ENCODE measurements at places on chromosomes 6 and 20.

GRCh38 chr6:16438718-16439591 lies 200.6 kb downstream of the GMPR start:
- DNase-seq, result no peak

DNA sequence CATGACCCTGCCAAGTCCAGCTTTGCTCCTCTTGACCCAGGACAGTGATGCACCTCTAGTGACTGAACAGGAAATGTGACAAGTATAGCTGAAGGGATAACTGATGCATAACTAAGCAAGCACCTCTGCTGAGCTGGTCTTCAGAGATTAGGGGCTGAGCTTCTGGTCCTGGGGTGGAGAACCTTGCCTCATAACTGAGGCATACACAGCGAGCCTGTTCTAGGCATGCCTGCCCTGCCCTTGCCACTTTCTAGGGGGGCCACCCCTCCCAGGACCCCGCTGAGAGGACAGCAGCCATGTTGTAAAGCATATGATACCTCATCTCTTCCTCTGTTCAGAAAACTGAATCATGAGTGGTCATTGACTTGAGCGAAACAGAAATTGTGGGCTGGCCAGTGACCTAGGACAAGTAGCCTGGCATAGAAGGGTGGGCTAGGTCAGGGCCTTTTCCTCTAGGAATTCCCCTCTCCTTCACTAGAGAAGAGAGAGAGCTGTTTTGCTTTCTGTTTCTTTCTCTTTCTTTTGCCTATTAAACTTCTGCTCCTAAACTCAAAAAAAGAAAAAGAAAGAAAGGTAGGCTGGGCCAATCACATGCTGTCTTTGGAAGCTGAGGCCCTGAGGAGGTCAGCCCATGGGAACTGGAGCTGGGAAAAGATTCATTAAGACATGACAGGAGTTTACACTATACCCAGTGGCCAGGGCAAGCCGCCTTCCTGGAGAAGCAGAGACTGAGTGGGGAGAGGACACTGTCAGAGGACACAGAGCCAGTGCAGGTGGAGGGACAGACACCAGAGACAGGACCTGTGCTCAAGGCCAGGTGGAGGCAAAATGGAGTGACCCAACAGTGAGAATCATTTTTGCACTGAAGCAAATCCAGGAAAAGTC lies 23.1 kb downstream of the ALDH5A1 start:
- no peak for DNase-seq

- DNase-seq, result peak; percentile 84
Observed at GRCh38 chr20:17995967-17996819, 27.4 kb downstream of the MGME1 start.

DNA sequence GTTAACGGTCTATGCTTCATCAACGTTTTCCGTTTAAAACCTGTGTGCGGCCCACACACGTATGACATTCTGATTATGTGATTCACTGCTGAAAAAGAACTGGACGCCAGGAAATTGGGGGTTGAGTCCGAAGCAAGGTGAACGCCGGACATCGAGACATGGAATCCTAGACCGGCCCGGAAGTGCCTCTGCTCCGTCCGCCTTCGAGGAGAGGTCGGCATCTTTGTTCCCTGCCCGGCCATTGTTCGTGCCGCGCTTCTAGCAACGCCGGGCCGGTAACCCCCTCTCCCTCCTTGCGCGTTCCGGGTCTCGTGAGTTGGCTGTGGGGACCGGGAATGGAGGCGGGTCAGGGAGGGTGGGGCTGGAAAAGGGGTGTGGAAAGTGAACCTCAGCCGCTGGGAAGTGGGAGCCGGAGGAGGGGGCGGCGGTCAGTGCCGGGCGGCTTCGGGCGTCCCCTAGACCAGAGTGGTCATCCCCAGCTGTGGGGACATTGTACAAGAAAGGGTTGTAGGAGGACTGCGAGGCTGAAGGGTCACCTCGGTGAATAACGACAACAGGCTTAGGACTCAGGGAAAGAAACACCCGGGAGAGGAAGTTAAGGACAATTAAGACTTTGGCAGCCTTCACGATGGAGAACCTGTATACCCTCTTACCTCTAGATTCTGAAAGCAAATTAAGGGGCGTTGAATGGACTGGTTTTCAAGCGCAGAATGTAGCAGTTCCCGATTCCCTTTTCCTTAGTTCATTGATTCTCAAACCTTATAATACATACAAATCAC lies at the start of gene ZSCAN9:
TSS of gene ZSCAN9 (plus strand) at position 220 of the 779 bp plus-strand sequence. CDS start 1,810 bp downstream, outside the sequence.
- DNase-seq, result peak; percentile 92

- DNase-seq, result peak; percentile 59
Observed at GRCh38 chr6:111731456-111732195, 125.9 kb upstream of the TRAF3IP2 start.

GRCh38 chr6:56961151-56961550 lies 6.2 kb downstream of the BEND6 start:
- DNase-seq, result no peak

DNA sequence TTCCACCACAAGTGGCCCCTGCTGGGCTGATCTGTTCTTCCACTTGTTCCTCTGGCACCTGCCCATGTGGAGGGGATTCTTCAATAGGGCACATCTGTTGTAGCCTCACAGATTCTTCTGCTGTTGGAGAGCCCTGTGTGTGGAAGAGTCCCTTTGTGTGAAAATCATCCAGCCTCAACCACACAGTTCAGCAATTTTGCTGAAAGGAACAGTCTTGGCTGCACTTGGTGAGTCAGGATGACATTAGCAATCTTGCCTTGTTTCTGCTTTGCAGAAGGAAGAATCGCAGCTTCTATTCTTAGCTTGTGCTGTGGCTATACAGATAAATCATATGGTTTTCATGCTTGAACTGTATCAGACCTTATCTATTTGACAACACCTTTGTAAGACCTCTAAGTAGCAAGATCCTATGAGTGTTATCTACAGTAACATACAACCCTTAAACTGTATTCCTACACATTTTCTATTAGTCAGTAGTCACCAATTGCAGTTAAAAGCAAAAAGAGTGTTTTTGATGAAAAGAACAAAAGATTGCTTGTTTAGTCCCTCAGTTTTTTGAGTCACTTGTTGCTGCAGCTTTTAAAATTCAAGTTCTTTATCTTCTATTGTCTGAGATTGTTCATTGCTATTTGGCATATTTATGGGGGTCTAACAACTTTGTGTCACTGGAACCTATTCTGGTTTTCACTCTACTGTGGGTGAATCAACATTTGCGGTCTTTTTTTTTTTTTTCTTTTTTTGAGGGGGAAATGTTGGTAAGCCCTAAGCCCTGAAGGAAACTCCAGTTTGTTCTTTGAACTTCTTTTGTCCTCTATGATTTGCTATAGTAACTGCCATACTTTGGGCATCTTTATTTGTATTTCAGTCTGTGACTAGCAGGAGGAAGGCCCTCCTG lies 231.6 kb downstream of the TFAP2B start:
- DNase-seq, result no peak

- no peak for DNase-seq
Observed at GRCh38 chr20:4116091-4116490, 100.7 kb upstream of the RNF24 start.

Measured in eye (tissue), 1 donor.